ENCODE measurements at places on chromosomes 5 and 9.

GRCh38 chr9:101849102-101849707 lies 110.8 kb upstream of the GRIN3A start:
- no peak for DNase-seq

- DNase-seq, result no peak
Measured at GRCh38 chr9:73684601-73685000, 532.9 kb downstream of the ANXA1 start.

DNA sequence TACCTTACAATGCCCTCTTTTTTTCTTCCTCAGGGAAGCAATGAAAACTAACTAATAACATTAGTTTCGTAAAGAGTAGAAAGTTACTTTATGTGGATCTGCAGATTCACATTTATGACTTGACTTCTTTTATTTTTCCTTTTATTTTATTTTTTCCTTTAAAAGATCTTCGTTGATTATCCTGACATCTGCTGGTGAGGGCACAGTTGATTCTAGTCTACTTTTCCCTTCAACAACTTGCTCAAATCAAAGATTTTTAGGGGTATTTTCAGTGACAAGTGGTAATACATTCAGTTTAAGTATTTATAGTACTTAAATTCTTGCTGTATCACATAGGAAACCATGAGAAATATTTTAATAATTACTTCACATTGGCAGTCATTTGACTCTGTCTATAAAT lies 4.9 kb downstream of the EDIL3 start:
- no peak for DNase-seq

DNA sequence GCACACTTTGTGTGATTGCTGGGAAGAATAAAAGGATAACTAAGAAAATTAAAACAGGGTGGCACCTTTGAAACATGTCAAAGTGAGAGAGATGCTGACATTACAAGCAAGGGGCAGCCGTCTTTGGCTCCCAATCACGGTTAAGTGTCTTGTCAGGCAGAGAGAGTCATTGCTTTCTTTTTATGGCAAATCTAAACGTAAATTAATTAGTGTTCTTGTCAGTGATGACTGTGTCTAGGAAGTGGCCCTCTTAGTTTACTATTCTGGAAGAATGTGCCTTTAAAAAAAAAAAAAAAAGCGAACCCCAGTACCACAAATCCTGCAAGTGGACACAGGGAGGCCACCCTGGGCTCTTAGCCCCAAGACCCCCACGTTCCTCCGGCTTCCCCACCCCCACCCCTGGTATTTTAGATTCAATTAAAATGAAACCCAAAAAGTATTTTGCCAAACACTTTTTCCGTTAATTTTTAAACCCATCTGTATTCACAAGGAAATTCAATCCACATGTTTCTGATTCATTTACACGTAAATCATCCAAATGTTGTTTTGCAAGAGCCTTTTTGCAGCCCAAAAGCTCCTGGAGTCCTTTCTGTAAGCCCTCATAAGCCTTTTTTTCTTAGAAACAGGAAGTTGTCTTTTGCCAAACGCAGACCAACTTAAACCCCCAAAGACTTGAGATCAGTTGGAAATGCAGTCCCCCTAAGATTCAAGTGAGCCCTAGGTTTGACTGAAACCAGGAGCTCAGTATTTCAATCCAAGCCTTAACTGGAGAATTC lies 399.3 kb downstream of the EBF1 start:
- DNase-seq, result no peak

DNA sequence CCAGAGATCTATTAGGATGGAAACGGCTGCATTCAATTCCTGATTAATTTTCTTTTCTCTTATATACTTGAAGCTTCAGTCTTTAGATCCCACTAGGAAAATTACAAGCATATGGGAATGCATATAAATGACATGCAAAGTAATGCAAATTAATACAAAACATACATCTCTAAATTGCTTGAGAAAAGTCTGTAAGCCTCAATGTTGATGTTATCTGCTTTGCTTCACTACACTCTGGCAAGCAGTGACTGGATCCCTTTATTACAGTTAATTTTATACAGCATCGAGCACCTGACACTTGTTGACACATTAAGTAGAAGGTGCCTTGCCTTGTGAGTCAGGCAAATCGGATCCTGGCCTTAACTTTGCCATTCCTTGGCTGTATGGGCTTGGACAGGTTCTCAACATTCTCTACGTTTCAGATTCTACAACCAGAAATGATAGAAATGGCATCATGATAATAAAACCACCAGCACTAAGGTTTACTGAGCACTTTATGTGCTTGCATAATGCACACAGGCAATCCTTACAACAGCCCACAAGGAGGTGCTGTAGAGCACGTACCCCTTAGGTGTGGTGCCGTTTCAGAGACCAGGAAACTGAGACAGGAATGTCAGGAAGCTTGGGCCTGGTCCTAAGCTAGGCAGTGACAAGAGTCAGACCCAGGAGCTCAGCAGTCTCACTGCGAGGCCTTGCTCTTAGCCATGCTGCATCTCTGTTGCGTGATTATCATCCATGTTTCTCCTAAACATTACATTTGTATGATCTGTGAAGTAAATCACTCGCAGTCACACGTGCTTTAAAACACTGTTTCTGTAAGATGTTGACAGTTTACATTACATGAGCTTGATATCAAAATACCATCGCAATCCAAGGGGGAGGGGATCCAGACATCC lies 2.7 kb downstream of the GCNT4 start:
- DNase-seq, result no peak

DNA sequence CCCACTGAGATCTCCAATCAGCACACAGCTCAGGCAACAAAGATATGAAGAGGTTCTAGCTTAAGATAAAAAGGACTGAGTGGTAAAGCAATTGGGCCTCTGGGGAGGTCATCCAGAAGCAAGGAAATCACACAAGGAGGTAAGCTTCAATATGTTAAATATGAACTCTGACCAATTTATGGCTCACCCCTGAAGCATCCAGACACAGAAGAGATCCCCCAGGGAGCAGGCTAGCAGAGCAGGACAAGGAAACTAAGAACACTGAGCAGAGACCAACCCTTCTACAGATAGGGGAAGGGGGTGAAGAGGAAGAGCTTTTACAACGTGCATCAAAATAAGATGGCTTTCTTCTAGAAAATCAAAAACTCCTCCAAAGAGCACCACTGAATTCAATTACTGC lies 616.2 kb downstream of the DNAH5 start:
- DNase-seq, result no peak

DNA sequence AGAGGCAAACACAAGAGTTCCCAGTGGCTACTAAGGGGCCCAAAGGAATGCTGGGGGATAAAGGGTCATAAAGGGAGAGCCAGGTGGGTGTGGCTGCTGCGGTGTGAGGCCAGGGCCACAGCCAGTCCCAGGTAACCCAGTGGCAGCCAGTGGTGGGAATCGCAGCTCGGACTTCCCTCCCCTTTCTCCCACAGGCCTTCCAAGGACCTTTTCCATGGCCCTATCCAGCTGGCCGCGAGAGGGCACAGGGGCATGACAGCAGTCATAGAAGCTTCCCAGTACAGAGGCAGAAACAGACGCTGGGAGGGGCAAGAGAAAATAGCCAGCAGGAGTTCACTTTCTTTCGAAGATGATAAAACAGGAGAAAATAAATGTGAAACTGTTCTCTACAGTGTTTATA lies 257.6 kb downstream of the SEMA5A start:
- DNase-seq, result no peak

DNA sequence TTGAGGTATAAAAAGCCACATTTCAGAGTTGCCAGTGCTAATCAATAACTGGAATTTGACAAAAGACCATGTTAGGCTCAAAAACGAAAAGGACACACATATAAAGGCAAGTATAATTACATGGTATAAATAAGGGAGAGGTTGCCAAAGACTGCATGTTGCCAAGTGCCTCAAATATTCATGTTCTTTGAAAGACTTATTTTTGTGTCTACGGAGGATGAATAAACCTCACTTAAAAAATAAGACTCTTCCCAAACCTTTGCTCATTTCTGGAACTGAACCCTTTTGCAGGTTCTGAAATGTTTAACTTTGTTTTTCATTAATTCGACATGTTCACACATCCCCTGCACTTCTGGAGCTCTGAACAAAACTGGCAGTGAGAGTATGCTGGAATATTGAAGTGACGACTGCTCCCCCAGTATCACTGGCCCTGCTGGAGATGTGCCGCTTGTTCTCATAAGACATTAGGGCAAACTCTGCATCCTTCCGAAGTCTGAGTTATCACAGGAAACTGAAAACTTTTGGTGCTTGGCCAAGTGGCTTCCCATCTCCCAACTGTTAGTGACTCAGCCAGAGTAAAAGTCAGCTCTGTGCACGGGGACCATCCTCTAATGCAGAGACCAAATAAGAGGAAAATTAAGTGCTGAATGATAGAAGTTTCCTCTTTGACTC lies 336.8 kb downstream of the GLIS3 start:
- DNase-seq, result no peak

- no peak for DNase-seq
Measured at GRCh38 chr5:139843991-139844390, 48.4 kb downstream of the PSD2 start.

GRCh38 chr9:4559261-4560182 lies 69.3 kb downstream of the SLC1A1 start:
- no peak for DNase-seq

DNA sequence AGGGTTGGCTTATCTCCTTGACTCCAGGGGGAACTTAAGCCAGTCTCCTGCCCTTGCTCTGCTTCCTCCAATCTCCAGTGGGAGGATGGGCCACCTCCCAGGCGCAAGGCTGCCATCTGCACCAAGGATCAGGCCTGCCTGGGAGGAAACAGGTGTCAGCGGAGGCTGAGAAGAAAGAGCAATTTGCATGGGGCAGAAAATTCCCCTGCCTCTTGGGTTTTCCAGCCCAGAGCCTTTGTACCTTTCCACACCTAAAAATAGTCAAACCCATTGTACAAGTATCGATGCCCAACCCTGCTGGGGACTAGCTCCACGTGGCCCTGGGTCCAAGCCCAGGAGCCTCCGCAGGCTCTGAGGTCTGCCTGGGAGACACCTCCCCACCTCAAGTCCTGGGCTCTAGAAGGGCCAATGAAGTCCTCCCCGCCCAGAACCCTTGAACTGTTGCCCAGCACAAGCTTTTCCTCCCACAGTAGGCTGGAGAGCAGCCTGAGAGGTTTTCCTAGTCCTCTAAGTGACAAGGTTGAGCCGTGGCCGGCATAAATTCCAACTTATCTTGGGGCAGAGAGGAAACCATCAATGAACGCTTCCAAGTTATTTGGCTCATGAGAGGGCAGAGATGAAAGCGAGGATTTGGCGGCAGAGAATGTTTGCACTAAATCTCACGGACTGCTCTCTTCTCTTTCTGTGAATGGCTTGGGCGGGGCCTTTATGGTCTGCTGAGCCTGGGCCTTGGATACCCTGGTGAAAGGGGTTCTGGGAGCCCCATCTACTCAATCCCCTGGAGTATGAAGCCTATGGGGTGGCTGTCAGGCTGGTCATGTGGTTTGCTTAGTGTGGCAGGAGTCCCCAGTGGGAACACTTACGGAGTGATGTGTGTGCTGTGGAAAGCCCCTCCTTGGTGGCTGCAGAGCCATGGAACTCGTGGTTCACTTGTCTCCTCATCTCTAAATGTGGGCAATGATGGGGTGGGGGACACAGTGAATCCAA lies 15.6 kb downstream of the JADE2 start:
- no peak for DNase-seq

DNA sequence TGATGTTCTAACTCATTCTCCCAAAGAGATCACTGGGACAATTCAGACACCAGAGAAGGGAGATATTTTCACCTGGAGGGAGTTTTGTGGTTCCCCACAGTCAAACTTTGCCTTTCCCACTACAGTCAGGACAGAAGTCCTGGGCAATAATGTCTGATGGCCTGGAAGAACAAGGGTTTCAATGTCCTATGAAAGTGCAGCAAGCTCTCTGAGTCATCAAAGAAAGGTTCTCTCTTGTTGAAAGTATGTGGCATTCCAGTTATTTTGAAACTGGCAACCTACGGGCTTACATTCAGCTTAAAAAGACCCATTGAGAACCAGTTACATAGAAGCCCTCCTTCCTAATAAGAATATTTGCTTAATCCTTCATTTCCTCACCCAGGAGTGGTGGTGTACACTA lies 103.9 kb downstream of the INSYN2B start:
- no peak for DNase-seq

DNA sequence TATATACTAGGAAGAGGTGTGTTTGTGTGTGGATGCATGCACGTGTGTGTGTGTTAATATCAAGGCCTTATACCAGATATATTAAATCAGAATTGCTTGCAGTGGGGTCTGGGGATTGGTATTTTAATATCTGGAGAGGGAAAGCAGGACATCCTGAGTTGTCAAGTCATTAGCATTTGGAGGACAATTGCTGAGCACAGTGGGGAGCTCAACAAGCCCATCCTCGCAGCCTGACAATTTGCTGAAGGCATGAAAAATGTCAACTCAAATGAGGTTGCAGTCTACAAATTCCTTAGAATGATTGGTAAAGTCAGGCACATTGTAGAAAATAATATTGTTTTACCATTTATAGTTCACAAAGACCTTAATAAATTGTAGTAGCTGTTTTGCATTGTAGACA lies 627.4 kb downstream of the LRRC70 start:
- DNase-seq, result no peak

- no peak for DNase-seq
Measured at GRCh38 chr9:121826711-121827110, 175.3 kb downstream of the DAB2IP start.

GRCh38 chr5:125829349-125829748 lies 593.9 kb upstream of the GRAMD2B start:
- no peak for DNase-seq

DNA sequence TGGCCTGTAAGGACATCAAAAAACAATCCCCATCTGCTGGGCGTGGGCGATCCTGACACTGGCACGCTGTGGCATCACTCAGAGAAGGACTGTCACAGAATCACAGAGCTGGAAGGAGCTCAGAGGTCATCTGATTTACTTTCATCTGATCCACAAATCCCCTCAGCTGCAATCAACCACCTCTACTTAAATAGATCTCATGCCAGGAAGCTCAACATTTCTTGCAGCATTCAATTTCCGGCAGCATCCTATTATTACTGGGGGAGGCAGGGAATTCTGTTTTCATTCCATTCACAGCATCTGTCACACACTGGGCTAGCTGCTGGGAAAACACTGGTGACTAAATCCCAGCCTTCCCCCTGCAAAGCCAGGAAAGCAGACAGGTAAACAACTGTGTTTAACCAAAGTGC lies 38.3 kb downstream of the RETREG1 start:
- no peak for DNase-seq

DNA sequence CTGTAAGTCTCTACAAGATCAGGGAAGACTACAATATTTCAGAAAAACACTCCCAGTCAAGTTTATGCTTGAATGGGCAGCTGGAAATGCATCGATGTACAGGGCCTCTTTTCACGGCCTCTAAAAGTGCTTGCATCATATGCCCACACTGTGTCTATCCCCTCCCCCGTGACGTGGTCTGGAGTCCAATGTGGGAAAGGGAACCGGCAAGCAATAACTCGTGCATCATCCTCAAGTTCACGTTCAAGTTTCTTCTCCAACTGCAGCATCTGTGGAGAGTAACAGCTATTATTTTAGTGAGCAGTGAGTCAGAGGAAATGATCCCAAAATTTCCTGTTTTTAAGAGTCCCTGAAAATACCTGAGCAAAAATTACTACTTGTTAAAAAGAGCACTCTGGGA lies 22.3 kb downstream of the ATPSCKMT start:
- no peak for DNase-seq

- DNase-seq, result no peak
Measured at GRCh38 chr5:117082977-117083376, 508.4 kb upstream of the SEMA6A start.

GRCh38 chr9:227860-228259 lies 13.2 kb downstream of the DOCK8 start:
- DNase-seq, result no peak
